ENCODE measurements at places on chromosomes 6 and 20. TPM values are rescaled to one million over a fixed set of nuclear protein-coding genes. Genes with fewer than 3 reads are reported as not detected.

- DNase-seq: no peak
These were observed 16.9 kb upstream of the IL17F start for GRCh38 chr6:52261229-52261628.

DNA sequence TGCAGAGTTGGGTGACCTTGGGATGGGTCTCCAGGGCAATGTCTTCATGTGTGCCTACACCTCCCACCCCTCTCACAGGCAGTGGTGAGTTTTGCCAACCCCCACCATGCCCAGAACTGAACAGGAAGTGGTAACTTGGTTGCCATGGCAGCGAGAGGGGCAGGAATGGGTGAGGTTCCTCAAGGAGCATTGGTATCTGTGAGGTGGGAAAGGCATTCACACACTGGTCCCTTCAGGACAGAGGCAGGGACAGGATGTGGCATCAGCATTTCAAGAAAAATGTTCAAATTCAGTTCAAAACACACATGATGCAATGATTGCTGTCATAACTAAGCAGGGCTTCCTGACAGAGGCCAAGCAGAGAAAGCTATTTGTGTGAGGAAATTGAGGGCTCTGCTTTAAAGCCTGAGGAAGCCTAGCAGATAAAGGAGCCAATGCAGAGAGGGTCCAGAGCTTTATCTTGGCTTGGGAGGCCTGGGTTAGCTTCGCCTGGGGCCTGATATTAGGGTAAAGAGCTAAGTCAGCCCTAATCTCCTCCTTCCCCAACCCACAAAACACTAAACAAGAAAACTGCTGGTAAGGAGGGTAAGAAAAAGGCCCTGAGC is 551 bp downstream of the TREML2 start:
- no peak for DNase-seq

- DNase-seq: no peak
These were observed 59.4 kb upstream of the SLC35B3 start for GRCh38 chr6:8494730-8495129.

- DNase-seq: no peak
These were observed 106.4 kb downstream of the ASCC3 start for GRCh38 chr6:100774681-100775080.

Gene CTSZ
- 113 TPM for total RNA-seq

DNA sequence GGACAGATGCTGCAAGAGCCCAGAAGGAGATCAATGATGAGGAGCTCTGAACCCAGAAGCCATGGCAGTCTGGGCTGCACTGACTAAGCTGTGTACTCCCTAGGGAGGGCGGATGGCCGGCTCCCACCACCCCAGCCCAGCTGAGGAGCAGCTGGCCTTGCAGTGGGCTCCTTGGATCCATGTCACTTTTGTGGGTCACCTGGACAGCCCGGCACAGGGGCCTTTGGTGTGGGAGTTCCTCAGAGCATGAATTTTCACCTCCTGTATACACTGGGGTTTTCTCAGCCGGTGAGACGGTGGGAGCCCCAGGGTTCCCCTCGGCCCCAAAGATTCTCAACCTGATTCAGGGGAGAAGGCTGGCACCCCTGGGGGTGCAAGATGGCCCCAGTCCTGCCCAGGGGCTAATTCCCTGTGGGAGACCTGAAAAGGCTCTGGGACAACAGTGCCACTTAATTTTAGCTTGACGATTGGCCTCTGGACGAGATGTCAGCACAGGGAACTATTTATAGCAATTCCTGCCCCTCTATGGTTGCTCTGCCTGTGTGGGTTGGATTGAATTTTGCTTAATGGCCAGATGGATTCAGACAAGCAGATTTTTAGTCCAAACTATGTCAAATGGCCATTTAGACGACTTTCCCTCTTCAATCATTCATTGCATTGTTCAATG is 121.6 kb upstream of the PMEPA1 start:
- DNase-seq: no peak

All from Panc1 (cell line).